ENCODE measurements at places on chromosomes 6 and 20. TPM values are rescaled to one million over a fixed set of nuclear protein-coding genes. Genes with fewer than 3 reads are reported as not detected.

GRCh38 chr6:117451671-117452070 is 25.9 kb upstream of the ROS1 start:
- DNase-seq, result no peak

DNA sequence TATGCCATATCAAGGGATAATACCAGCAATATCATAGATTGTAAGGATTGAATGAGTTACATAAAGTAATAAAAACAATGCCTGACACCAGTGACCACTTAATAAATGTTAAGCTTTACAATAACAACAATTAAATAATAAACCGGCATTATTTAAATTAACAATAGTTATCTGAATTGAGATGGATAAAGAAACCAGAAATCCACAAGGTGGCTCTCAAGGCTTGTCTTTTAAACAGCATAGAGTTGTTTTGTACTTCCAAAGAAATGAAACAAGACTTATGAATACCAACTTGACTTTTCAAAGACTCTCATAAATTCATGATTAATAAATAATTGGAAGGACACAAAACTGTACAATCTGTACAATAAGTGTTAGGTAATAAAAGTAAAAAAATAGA is 203.1 kb downstream of the ASCC3 start:
- DNase-seq, result no peak

DNA sequence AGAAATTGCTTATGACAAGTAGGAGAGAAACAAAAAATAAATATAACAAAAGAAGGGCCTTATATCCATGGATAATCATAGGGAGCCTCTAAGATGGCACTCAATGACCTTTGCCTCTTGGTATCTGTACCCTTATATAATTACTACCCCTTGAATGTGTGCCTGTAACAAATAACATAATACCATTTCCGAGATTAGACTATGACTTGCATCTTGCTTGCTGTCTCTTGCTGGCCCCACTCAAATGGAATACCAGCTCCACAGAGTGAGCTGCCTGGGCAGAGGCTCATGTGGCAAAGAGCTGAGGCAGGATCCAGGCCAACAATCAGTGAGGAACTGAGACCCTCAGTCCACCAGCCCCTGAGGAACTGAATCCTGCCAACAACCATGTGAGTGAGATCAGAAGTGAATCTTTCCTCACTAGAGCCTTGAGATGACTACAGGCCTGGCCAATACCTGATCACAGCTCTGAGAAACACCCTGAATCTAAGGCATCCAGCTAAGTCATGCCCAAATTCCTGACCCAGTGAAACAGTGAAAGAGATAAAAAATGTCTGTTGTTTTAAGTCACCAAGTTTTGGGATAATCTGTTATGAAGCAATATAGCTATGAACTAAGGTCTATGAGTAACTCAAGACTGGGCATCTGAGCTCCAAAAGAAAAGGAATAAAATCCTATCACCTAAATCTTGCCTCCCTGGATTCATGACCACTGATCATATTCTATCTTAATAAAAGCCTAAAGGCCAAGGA is 5.5 kb downstream of the KATNA1 start:
- DNase-seq, result no peak

- DNase-seq, result no peak
Observed at GRCh38 chr6:145814035-145814500, 527 bp downstream of the FBXO30 start.

DNA sequence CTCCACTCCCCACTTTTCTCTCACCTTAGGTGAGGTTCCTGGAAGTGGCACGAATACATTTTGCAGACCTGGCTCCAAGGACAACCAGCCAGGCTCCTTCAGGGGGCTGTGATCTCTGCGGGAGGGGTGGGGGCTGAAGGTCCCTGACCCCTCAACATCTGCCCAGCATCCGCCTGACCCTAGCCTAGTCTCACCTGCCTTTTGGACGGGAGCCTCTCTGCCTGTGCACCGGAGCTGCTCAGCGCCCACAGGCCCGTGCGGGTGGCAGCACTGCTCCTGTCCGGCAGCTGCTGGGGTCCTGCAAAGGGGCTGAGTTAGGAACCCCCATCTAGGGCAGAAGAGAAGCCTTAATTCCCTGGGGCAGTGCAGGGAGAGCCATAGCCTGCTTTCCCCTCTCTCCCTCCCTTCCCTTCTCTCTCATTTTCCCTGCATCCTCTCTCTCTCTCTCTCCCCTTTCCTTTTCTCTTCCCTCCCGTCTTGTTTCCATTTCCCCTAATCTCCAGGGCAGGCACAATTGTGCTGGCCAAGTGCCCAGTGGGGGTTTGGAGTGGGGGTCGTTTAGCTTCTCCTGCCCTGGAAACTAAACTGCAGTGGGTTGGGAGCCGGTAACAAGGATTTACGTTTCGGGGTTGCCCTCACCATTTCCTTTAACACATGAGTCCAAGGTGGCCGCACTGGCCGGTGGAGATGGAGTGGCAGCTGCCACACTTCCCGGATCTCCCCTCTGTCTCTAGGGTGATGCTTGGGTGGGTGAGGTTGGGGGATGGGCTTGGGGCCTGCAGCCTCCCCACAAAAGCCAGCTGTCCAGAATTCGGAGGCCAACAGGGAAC is 54.1 kb downstream of the CTCFL start:
- DNase-seq, result no peak

ZNF335 gene
- 37.5 TPM for total RNA-seq

FAXC gene
- total RNA-seq, result not detected

ADGB gene
- not detected for total RNA-seq
